Type B pancreatic cell (in vitro differentiated cells): ENCODE measurements at places on chromosomes 1 and 21. TPM values are rescaled to one million over a fixed set of nuclear protein-coding genes. Genes with fewer than 3 reads are reported as not detected.
A peak's percentile ranks its signal among the peaks of the same experiment; 100 is the strongest.

PRDX6 gene
- 333 and 411 TPM in 2 replicates for total RNA-seq

GRCh38 chr1:183480971-183481441, 8.7 kb downstream of the SMG7 start:
- no peak for DNase-seq
- H3K27me3 ChIP-seq, result no peaks in the 10 kb centered on the region
- no peak overlapping the region for H3K4me3 ChIP-seq
- H3K4me1 ChIP-seq, result peaks cover 23% of the 10 kb centered on the region

GRCh38 chr1:243963571-243963970, 87.5 kb upstream of the ZBTB18 start:
- no peak overlapping the region for H3K4me3 ChIP-seq
- peaks cover 16% of the 10 kb centered on the region for H3K4me1 ChIP-seq
- H3K36me3 ChIP-seq, result no peaks in the 10 kb centered on the region
- H3K27me3 ChIP-seq, result peaks cover 10% of the 10 kb centered on the region
- H3K27ac ChIP-seq, result no peak overlapping the region
- no peak for DNase-seq

ANKRD35 gene
- 0.12 and 0.56 TPM in 2 replicates for total RNA-seq

DNA sequence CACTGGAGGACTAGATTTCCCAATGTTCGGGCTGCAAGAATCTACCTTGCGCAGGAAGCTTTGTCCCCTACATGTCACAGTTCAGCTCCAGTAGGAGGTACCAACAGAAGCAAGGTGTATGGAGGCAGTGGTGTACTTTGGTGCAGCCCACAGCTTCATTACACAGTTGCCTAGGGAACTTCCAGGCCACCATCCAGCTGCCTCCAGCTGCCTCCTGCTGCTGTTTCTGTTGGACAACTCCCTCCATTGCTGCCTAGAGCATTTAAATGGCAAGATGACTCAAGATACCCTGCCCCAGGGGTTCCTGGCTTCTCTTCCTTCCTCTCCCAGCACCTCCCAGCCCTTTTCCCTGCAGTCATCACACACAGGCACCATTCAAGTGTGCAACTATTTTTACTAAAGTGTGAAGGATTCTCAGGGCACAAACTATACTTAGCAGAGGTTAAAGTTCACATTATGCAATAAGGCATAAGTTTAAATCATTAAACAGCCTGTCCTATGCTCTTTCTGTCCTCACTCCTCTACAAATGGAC, 39.0 kb upstream of the ATP1A1 start:
- DNase-seq, result no peak
- peak overlapping the region; percentile 42 for H3K27ac ChIP-seq
- no peaks in the 10 kb centered on the region for H3K36me3 ChIP-seq
- H3K4me3 ChIP-seq, result no peak overlapping the region
- H3K4me1 ChIP-seq, result peaks cover 26% of the 10 kb centered on the region

- no peak for DNase-seq
- H3K36me3 ChIP-seq, result no peaks in the 10 kb centered on the region
- H3K4me1 ChIP-seq, result peaks cover 23% of the 10 kb centered on the region
Measured at GRCh38 chr1:14851760-14852159, 253.3 kb downstream of the KAZN start.

DNA sequence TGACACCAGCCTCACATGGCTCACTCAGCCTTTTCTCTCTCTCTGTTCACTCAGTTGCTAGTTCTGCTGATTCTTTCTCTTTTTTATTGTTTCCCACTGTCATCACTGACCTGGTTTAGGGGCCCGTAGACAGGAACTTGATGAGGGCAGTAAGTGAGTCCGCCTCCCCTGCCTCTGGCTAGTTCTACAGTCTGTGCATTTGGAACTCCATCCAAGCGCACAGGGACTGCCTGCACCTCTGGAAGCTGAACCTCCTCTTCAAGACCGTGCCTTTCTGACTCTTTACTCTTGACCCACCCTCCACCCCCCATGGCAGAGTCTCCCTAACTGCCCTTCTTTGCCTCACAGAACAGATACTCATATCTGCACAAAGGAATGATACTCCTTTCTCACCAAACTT, 4.2 kb downstream of the TENT5C start:
- no peak for DNase-seq
- no peak overlapping the region for H3K27ac ChIP-seq
- H3K4me1 ChIP-seq, result peaks cover 4% of the 10 kb centered on the region
- peaks cover 56% of the 10 kb centered on the region for H3K27me3 ChIP-seq
- H3K4me3 ChIP-seq, result peak overlapping the region; percentile 41

TRABD2B gene
- 2.2 and 6.7 TPM in 2 replicates for total RNA-seq

- H3K36me3 ChIP-seq, result no peaks in the 10 kb centered on the region
- peaks cover 88% of the 10 kb centered on the region for H3K27me3 ChIP-seq
- H3K27ac ChIP-seq, result no peak overlapping the region
Measured at GRCh38 chr1:203122159-203122558, 5.4 kb upstream of the ADORA1 start.

PTCH2 gene
- 1.6 and 3.4 TPM in 2 replicates for total RNA-seq
